ENCODE measurements at places on chromosomes 2 and 18. TPM values are rescaled to one million over a fixed set of nuclear protein-coding genes. Genes with fewer than 3 reads are reported as not detected.

Gene NEMP2
- total RNA-seq = 5.6 TPM

Gene HOXD3
- 34.2 TPM for total RNA-seq

Gene TMEM247
- not detected for total RNA-seq

Gene USP37
- total RNA-seq = 20.7 TPM

Gene CCDC178
- total RNA-seq = not detected

- ATAC-seq = no peak
Measured at GRCh38 chr2:182186132-182186735, 200.6 kb downstream of the PPP1R1C start.

DNA sequence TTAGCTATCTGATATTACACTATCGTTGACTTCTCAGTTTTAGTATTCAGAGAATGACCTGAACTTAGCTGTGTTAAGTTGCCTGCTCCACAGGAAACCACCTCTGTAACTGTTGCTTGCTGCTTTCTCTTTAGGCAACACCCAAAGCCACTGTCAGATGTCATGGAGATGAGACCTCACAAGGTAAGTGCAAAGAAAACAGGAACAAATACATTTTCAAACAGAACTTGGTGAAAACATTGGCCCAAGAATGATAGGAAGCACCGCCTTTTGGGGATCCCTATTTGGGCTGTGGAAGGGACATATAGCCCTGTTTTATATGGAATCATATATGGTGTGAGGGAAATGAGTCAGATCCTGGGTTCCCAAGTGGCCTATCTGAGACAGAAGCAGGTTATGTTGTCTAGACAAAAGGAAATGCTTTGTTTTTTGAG, 143.4 kb downstream of the UBE2E3 start:
- ATAC-seq = no peak

- ATAC-seq = no peak
Measured at GRCh38 chr2:19899985-19900930, 1.5 kb downstream of the TTC32 start.

GRCh38 chr2:63096491-63096890, 45.9 kb downstream of the OTX1 start:
- ATAC-seq = no peak

DNA sequence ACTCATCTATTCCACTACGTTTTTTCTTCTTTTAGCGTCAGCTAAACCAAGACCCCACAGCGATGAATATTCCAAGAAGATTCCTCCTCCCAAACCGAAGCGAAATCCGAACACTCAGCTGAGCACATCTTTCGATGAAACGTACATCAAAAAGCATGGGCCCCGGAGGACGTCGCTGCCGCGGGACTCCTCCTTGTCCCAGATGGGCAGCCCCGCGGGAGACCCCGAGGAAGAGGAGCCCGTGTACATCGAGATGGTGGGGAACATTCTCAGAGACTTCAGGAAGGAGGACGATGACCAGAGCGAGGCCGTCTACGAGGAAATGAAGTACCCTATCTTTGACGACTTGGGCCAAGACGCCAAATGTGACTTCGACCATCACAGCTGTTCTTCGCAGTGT, 182.4 kb downstream of the NYAP2 start:
- ATAC-seq = no peak

Measured in motor neuron (in vitro differentiated cells).